ENCODE measurements at places on chromosomes 12 and 14.
A peak's percentile ranks its signal among the peaks of the same experiment; 100 is the strongest.

- DNase-seq: no peak
Measured at GRCh38 chr14:58872061-58872460, 234.3 kb downstream of the DACT1 start.

- peak; percentile 31 for DNase-seq
Measured at GRCh38 chr14:69574263-69574953, at the start of gene CCDC177. TSS of gene CCDC177 (minus strand) at chr14:69574871. CDS start at chr14:69573622, 1,249 bp downstream.

GRCh38 chr12:100539202-100539601 lies 34.3 kb upstream of the GAS2L3 start:
- DNase-seq: peak; percentile 25

DNA sequence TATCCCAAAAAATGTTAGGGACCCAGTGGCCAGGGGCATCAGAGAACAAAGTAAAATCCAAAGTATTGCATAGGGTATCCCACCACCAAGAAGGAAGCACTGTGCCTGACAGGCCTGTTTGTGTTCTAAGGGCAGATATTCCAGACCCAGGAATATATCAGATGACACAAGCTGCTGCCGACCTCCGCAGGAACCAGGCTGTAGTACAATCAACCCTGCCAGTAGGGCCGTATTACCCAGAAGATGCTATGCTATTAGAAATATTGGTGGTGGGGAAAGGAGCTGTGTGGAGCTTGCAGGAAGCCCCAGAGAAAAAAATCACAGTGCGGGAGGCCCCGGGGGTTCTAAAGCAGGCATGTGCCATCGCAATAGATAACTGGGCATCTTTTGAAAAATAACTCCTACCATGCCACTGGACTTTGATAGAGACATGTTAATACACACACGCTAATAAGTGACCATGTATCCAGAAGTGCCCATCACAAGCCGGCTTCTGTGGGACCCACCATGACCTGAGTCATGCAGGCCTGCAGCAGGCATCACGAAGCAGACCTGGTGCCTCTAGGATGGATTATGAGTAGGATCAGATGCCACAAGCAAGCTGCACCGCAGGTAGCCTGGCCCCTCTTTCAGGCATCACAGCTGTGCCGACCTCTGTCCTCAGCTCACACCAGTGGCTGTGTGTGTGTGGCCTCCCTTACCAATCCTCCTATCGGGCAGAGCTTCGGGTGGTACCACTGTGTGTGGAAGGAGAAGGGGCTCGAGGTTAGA lies 242.7 kb downstream of the BCL11B start:
- DNase-seq: no peak

DNA sequence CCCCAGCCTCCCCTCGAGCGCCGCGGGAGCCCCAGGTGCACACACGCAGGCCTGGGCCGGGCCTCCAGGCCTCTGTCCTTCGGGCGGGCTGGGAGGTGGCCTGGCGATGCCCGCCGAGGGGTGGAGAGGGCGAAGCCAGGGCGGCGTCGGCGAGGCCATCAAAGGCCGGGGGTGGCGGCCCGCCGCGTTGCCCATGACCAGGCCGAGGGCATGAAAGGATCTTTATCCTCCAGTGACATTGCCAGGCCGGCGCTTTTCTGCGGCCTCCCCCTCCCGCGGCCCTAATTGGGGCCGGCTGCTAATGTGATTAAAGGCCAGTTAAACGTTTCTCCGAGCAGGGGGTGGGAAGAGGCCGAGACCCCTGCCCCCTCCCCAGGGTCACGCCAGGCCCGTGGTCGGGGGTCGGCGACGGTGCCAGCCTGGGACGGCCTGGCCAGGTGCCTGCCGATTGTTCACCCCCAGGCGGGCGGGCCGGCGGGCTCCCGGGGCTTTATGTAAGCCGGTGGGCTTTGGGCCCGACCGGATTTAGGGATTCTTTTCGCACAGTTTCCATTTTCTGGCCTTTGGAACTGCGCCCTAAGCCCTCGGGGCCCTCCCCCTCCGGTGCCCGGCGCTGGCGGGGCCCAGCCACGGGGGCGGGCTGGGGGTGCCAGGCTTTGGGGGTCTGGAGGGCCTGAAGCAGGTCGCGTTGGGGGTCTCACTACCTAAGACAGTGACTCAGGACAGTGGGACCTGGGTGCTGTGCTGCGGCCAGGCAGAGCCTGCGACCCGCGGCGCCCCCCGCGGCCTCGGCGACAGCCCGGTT lies 103.2 kb upstream of the DIO3 start:
- DNase-seq: no peak

GRCh38 chr12:51721282-51721940 lies 127.1 kb downstream of the FIGNL2 start:
- DNase-seq: peak; percentile 31

- no peak for DNase-seq
Measured at GRCh38 chr14:91327250-91327595, 82.7 kb upstream of the GPR68 start.

DNA sequence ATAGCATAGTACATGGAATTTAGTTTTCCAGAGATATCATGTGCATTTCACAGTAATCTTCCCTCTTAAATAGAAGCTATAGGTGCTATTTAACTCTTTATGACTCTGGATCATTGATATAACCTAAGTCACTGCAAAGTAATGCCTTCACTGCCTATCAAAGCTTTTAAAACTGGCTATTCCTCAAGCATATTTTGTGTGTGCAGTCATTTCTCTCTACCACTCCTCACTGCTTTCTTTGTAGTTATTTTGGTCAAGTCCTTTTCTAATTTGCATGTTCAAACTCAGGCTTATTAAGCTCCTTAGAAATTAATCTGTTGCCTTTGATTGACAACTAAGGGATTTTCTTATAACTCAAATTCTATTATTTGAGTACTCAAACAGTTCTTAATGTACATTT lies 79.4 kb upstream of the PLEKHG7 start:
- no peak for DNase-seq

DNA sequence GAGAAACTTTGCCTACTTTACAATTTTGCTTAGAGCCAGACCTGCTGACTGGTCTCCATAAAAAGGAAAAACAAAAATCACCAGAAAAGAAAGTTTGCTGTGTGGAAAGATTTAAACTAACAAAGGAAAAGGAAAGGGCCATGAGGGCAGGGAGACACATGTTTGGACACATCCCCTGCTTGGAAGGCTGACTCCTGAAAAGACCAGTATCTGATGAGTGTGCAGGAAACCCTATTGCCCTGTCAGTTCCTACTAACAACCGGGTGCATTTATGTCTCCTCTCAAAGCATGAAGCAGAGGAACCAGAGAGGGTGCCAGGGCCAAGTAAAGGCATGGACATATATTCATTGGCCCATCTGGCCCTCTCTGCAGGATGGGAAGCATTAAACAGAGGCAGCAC lies 7.0 kb upstream of the STAB2 start:
- DNase-seq: no peak

DNA sequence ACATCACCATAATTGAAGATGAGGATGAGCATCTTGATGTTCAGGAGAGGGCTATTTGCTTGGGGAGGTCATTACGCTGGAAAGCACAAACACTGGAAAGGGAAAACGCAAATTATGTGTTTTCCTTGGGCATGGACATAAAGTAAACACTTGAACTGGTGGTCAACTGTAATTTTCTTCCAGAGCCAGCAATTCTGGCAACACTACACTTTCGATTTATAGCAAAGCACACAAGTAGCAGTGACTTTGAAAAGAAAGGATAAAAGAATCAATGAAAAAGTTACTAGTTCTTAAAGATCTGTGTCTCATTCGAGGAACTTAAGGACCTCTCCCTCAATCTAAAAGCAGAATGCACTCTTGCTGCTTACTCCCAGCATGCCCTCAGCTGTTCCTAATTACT lies 2.2 kb downstream of the CLEC14A start:
- no peak for DNase-seq

GRCh38 chr12:127162307-127162706 lies 1104.7 kb upstream of the TMEM132C start:
- no peak for DNase-seq

- no peak for DNase-seq
Measured at GRCh38 chr14:104432611-104433231, 146.8 kb upstream of the C14orf180 start.

DNA sequence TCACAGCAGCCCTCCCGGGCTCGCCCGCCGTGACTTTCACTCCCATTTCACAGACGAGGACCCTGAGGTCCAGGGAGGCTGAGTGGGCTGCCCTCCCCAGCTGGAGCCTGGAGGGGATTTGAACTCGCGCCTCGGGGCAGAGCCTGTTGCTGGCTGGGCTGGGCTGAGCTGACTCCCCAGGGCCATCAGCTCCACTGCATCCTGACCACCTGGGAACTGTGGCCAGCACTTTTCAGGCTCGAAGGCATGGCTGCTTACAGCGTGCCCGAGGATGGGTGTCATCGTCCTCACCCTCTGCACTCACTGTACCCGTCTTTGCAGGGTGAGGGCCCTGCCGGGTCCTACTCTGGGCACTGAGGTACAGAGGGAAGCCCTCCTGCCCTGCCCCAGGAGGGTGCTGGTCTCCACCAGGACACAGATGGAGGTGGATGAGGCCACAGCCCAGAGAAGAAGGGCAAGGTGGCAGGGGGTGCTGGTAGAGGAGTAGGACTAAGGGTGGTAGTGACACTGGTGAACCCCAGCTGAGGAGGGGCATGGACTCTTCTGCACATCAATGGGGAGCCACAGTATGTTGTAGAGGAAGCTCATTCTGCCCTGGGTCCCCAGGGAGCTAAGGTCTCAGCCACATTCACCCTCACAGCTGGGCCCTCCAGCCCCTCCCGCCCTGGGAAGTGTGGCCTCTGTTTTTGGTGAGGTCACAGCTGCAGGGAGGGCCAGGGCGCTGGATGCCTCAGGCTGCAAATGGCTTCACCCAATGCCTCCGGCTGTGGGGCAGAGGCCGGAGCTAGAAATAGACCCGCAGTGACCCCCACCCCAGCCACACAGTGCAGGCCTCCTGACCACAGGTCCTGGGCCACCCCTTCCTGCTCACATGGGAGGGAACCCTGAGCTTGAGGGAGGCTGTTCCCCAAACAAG lies 365.1 kb upstream of the SFSWAP start:
- no peak for DNase-seq

DNA sequence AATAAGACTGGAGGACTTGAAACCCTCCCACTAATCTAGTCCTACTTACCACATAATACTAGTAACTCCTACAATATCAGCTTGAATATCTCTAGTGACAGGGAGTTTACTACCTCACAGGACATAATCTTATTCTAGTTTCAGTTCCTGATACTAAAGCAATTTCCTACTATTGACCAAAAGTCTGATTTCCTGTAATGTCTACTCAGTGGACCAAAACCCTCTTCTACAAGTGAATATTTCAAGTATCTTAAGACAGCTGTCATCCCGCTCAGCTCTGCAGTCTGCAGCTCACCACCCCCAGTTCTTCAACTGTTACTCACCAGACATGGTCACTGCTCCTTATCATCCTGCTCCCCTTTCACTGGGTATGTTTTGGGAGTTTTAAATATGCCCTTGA lies 70.8 kb upstream of the TMCC3 start:
- no peak for DNase-seq

DNA sequence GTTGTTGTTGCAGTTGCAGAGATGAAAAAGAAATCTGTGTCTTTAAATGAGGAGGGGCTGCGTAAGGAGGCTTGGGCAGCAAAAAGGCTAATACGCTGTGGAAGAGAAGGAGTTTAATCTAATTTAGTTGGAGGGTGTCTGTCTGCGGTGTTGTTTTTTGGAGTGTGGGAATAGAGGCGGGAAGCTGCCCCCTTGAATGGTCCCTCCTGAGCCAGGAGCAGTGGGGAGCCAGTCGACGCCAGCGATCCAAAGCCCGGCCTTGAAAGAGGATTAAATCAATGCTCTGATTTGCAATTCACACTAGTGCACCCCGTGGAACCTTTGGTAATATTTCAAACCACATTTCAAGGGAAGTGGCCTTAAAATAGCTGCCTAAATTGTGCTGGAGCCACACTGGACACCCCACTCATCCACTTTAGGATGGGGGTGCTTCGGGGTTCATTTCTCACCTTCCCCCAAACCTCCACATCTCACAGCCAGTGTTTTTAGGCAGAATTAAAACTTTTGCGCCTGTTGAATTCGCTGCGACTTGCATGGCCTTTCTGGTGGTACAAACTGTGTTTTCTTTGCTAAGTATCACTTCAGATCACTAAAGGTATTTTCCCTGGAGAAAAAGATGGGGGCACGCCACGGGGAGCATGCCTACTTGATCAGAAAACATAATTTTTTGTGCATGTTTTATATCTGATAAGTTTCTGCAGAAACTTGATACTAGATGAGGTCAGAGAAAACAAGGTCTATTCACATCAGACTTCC lies 4.1 kb upstream of the FZD10 start:
- no peak for DNase-seq

GRCh38 chr14:74532246-74532645 lies 38.7 kb downstream of the ISCA2 start:
- no peak for DNase-seq

GRCh38 chr12:41552588-41552987 lies 364.5 kb downstream of the PDZRN4 start:
- no peak for DNase-seq

GRCh38 chr12:71109834-71110233 lies 48.0 kb downstream of the TSPAN8 start:
- DNase-seq: no peak

DNA sequence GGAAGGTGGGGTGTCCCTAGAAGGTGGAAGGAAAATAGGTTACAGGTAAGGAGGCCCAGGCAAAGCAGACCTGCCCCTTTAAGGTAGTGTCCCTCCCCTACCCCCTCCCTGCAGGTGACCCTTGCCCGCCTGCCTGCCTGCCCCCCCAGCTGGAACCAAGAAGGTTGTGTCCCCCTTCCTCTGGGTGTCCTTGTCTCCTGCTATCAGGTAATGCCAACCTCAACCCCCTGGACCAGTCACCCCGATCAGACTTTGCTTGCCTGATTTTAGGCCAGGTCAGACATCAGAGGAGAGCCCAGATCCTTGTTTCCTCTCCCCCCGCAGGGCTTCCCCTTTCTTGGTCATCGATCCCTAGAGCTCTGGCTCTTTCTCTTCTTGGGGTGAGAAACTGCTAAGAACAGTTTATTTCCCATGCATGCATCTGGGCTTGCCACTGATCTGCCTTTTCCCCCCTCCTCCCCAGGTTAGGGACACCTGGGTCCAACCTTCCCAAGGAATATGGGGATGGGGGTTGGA lies at the start of gene SLC39A5:
SLC39A5 (plus strand) TSS at position 136 of the 516 bp plus-strand sequence. CDS start 1,224 bp downstream, outside the sequence.
- no peak for DNase-seq

- DNase-seq: no peak
Measured at GRCh38 chr12:53062011-53062961, 12.4 kb downstream of the TNS2 start.

GRCh38 chr12:124532331-124532750 lies 35.1 kb downstream of the NCOR2 start:
- DNase-seq: no peak

GRCh38 chr12:47758834-47759690 lies at the start of gene RAPGEF3:
TSS of gene RAPGEF3 (minus strand) at chr12:47758880. CDS start at chr12:47758556, 324 bp downstream.
- peak; percentile 93 for DNase-seq
